ENCODE measurements at places on chromosomes 16 and 17. TPM values are rescaled to one million over a fixed set of nuclear protein-coding genes. Genes with fewer than 3 reads are reported as not detected.

- DNase-seq, result no peak
These were observed 3.2 kb downstream of the TMEM114 start for GRCh38 chr16:8587065-8587464.

- no peak for DNase-seq
These were observed 174.7 kb downstream of the KATNIP start for GRCh38 chr16:27724482-27725235.

GRCh38 chr16:52437277-52437670, 109.7 kb downstream of the TOX3 start:
- no peak for DNase-seq

DNA sequence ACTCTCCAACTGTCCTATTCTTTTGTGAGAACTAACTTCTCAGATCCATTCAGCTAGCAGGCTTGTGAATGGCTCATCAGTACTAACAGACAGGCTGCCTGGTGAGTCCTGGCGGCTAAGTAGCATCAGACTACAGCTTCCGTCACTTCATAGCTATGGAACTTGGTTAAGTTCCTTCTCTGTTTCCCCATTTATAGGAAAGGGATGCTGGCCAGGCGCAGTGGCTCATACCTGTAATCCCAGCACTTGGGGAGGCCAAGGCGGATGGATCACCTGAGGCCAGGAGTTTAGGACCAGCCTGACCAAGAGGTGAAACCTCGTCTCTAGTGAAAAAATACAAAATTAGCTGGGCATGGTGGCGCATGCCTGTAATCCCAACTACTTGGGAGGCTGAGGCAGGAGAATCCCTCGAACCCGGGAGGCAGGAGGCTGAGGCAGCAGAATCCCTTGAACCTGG, 49.9 kb upstream of the TANGO6 start:
- no peak for DNase-seq

- DNase-seq, result no peak
These were observed 159.1 kb downstream of the CDH11 start for GRCh38 chr16:64962786-64963185.

DNA sequence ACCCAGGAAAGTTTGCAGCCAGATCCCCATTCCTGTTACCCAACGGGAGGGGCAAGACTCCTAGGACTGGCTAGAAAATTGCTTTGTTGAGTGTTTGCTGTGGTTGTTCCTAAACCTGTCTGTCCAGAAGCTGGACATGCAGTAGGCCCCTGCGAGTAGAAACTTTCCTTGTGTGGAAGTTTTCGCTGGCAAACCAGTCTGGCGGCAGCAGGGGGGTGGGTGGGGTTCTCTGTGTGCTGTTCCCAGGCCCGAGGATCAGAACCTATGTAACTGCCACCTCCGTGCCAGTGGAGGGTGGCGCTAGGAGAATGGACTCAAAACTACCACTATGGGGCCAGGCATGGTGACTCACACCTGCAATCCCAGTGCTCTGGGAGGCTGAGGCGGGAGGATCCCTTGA, 9.2 kb downstream of the SGSM2 start:
- no peak for DNase-seq

- DNase-seq, result no peak
These were observed 47.8 kb downstream of the SREBF1 start for GRCh38 chr17:17788967-17789366.

The FOXO3B gene
- total RNA-seq, result 5.7 TPM

The PIP4K2B gene
- total RNA-seq, result 40.6 TPM

The MEFV gene
- total RNA-seq, result not detected

The POLG2 gene
- total RNA-seq, result 33.3 TPM

Measured in activated T-helper 1 cell treated with anti-CD3 and anti-CD28 coated beads, Interleukin-12 subunit alpha, Interleukin-12 subunit beta, Interleukin-2, Interleukin-4 antibody, amounts not matched to agents 30 ng/mL and 10 ng/mL and 1 ng/mL, durations not matched to agents 14 hours and 24 hours and 36 hours (primary cell).